ENCODE measurements at places on chromosomes 13 and 19. TPM values are rescaled to one million over a fixed set of nuclear protein-coding genes. Genes with fewer than 3 reads are reported as not detected.

Gene ZNF497
- 0.52 TPM for total RNA-seq

DNA sequence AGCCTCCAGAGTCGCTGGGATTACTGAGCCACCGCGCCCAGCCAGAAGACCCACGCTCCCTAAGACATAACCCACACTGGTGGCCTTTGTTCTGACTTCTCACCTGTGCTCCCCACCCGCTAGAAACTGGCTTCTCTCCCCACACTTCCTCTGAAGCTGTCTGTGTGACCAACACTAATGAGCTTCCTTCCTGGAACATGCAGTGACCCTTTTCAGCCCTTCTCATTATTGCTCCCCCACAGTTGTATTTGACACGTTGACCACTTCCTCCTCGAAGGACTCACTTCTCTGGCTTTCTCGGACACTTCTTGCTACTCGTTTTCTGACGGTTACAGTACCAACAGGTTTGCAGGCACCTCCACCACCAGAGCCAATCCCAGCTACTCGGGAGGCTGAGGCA lies 10.9 kb downstream of the NCR1 start:
- peaks cover 60% of the 10 kb centered on the region for H3K4me1 ChIP-seq
- peak; percentile 88 for DNase-seq
- no peaks in the 10 kb centered on the region for H3K36me3 ChIP-seq

DNA sequence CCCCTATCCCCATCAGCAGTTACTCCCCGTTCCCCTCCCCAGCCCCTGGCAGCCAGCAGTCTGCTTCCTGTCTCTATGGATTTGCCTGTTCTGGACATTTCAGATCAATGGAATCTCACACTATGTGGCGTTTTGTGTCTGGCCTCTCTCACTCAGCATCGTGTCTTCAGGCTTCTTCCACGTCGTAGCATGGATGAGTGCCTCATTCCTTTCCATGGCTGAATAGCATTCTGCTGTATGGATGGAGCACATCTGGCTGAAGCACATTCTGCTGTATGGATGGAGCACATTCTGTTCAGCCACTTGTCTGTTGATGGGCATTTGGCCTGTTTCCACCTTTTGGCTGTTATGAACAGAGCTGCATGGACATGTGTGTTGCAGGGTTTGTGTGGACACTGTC lies 29.5 kb downstream of the CRTC1 start:
- no peak overlapping the region for H3K4me3 ChIP-seq
- H3K36me3 ChIP-seq, result no peaks in the 10 kb centered on the region
- H3K27me3 ChIP-seq, result no peaks in the 10 kb centered on the region
- no peak for DNase-seq
- no peak overlapping the region for H3K27ac ChIP-seq

Gene EBI3
- 131 TPM for total RNA-seq

Gene GGN
- total RNA-seq, result not detected

GRCh38 chr19:4711211-4711610 lies 12.4 kb downstream of the DPP9 start:
- no peaks in the 10 kb centered on the region for H3K27me3 ChIP-seq
- H3K4me1 ChIP-seq, result peaks cover 21% of the 10 kb centered on the region
- peaks cover 8% of the 10 kb centered on the region for H3K36me3 ChIP-seq
- H3K4me3 ChIP-seq, result no peak overlapping the region
- peak overlapping the region; percentile 78 for H3K27ac ChIP-seq

DNA sequence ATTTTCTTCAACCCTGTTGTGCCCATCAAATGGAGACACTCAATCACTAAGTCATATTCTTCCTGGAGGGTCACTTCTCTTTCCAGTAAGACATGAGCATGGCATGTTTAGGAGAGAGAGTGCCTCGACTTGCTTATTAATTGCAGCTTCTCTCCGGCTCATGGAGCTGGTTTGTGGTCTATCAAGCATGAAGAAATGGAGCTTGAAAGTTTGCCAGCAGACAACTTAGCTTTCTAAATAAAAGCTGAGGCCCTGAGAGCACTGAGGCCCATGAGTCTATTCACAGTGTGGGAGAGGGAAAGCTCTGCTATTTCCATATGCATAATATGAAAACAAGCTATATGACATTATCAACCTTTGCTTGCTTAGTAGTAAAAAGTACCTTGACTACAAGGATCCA lies 378.5 kb downstream of the FGF9 start:
- H3K4me1 ChIP-seq, result peaks cover 22% of the 10 kb centered on the region
- peaks cover 14% of the 10 kb centered on the region for H3K27me3 ChIP-seq
- DNase-seq, result no peak
- H3K36me3 ChIP-seq, result no peaks in the 10 kb centered on the region

GRCh38 chr13:73368608-73369007 lies 309.8 kb downstream of the KLF5 start:
- H3K36me3 ChIP-seq, result no peaks in the 10 kb centered on the region
- H3K27ac ChIP-seq, result no peak overlapping the region
- H3K27me3 ChIP-seq, result no peaks in the 10 kb centered on the region
- H3K4me3 ChIP-seq, result no peak overlapping the region

Gene PPP2R1A
- total RNA-seq, result 241 TPM

Gene CAPN12
- 3.6 TPM for total RNA-seq

DNA sequence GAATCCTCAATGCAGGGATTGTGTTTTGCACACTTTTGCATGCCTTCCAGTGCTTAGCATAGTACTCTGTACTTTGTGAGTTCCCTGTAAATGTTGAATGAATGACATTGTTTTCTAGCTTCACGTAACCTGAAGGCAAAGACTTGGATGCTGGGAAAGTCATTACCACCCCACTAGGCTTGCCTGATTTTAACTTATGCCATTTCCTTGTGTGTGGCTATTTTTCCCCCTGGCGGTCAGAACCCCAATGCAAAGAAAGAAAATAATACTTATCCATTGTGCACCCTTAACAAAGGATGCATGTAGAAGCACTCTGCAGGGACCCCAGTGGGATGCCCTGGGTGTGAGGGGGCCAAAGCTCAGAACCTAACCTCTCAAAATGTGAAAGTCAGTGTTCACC lies 1.2 kb upstream of the ENOX1 start:
- peaks cover 27% of the 10 kb centered on the region for H3K27me3 ChIP-seq
- no peak for DNase-seq
- H3K36me3 ChIP-seq, result no peaks in the 10 kb centered on the region
- H3K4me1 ChIP-seq, result peaks cover 7% of the 10 kb centered on the region
- no peak overlapping the region for H3K27ac ChIP-seq

DNA sequence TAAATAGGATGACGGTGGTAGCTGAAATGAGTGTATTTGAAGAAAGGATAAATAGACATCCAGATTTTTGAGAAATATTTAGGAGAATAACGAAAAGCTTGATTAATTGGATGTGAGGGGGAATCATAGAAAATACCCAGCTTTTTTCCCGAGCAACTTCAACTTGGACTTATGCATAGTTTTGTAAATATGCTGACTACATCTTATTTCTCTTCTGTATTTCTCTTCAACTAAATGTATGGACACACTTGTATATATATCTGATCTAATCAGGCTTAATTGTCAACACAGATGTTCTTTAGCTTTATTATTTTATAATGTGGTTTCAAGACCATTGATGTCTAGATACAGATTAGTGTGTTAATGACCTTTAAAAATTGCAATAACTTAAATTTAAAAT lies 685.0 kb downstream of the SLITRK1 start:
- H3K27me3 ChIP-seq, result no peaks in the 10 kb centered on the region
- H3K36me3 ChIP-seq, result no peaks in the 10 kb centered on the region
- DNase-seq, result no peak
- H3K27ac ChIP-seq, result no peak overlapping the region

- H3K27me3 ChIP-seq, result no peaks in the 10 kb centered on the region
- no peaks in the 10 kb centered on the region for H3K36me3 ChIP-seq
- H3K4me3 ChIP-seq, result no peak overlapping the region
- no peak for DNase-seq
Observed at GRCh38 chr19:28582796-28583195, 630.2 kb downstream of the UQCRFS1 start.

GRCh38 chr13:35557475-35557874 lies 81.0 kb upstream of the MAB21L1 start:
- DNase-seq, result no peak
- H3K27ac ChIP-seq, result no peak overlapping the region
- no peak overlapping the region for H3K4me3 ChIP-seq
- H3K4me1 ChIP-seq, result no peaks in the 10 kb centered on the region
- H3K27me3 ChIP-seq, result no peaks in the 10 kb centered on the region

- no peak overlapping the region for H3K27ac ChIP-seq
- H3K4me1 ChIP-seq, result peaks cover 2% of the 10 kb centered on the region
- no peak overlapping the region for H3K4me3 ChIP-seq
- no peak for DNase-seq
- no peaks in the 10 kb centered on the region for H3K27me3 ChIP-seq
Observed at GRCh38 chr13:105177265-105177900, 1358.1 kb downstream of the EFNB2 start.

GRCh38 chr13:108915634-108916512 lies 286.5 kb downstream of the MYO16 start:
- H3K27ac ChIP-seq, result peak overlapping the region; percentile 48
- no peaks in the 10 kb centered on the region for H3K36me3 ChIP-seq
- H3K4me1 ChIP-seq, result peaks cover 23% of the 10 kb centered on the region
- peak; percentile 69 for DNase-seq

GRCh38 chr13:108225440-108225839 lies 7.2 kb downstream of the ABHD13 start:
- peak overlapping the region; percentile 19 for H3K4me3 ChIP-seq
- no peak overlapping the region for H3K27ac ChIP-seq
- H3K36me3 ChIP-seq, result no peaks in the 10 kb centered on the region
- DNase-seq, result no peak
- H3K27me3 ChIP-seq, result no peaks in the 10 kb centered on the region

GRCh38 chr19:56120371-56121179 lies 520 bp downstream of the ZNF787 start:
- no peaks in the 10 kb centered on the region for H3K27me3 ChIP-seq
- DNase-seq, result peak; percentile 92
- H3K4me3 ChIP-seq, result peak overlapping the region; percentile 89
- H3K4me1 ChIP-seq, result peaks cover 20% of the 10 kb centered on the region
- peak overlapping the region; percentile 91 for H3K27ac ChIP-seq

Gene YJEFN3
- total RNA-seq, result 14.9 TPM

Gene NR2F6
- total RNA-seq, result 12.2 TPM

Gene SHD
- not detected for total RNA-seq

- H3K36me3 ChIP-seq, result no peaks in the 10 kb centered on the region
- H3K27ac ChIP-seq, result no peak overlapping the region
- H3K27me3 ChIP-seq, result peaks cover 41% of the 10 kb centered on the region
- no peak overlapping the region for H3K4me3 ChIP-seq
- no peak for DNase-seq
Observed at GRCh38 chr19:51325161-51325976, 13.9 kb downstream of the IGLON5 start.

Gene KCNC3
- total RNA-seq, result 25.8 TPM

- no peak overlapping the region for H3K27ac ChIP-seq
- peaks cover 16% of the 10 kb centered on the region for H3K4me1 ChIP-seq
- DNase-seq, result no peak
- no peak overlapping the region for H3K4me3 ChIP-seq
- H3K27me3 ChIP-seq, result no peaks in the 10 kb centered on the region
Observed at GRCh38 chr19:34319230-34319585, 45.8 kb upstream of the GPI start.

- no peak for DNase-seq
- H3K27ac ChIP-seq, result no peak overlapping the region
Observed at GRCh38 chr13:70896136-70896535, 787.9 kb upstream of the KLHL1 start.

Gene GJB2
- total RNA-seq, result 0.17 TPM

Gene RYR1
- total RNA-seq, result 0.33 TPM

DNA sequence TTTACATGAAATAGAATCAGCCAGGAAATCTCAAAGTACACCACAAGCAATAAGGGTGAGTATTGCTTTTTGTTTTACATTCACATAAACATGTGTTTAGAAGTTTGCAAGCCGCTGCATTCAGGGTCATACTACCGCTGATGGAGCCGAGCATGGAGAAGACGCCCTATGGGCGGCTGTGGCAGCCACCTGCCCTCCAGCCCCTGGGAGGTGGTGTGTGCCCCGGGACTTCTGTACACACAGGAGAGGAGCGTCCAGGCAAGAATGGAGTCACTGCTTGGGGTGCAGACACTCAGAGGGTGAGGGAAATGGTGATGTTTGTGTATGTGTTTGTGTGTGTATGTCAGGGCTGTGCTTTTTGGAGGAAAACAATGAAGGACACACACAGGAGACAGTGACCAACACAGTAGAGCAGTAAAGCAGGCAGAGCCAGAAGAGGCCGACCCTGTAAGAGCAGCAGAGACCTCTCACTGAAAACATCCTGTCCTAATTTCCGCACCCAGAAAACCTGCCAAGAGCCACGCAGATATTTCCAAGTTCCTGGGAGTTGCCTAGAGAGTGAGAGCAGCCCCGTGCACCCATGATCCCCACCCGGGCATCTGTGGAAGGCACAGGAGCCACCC lies 108.1 kb upstream of the GJB6 start:
- H3K27me3 ChIP-seq, result peaks cover 5% of the 10 kb centered on the region
- H3K36me3 ChIP-seq, result no peaks in the 10 kb centered on the region
- no peak overlapping the region for H3K27ac ChIP-seq
- no peak overlapping the region for H3K4me3 ChIP-seq
- H3K4me1 ChIP-seq, result peaks cover 15% of the 10 kb centered on the region

GRCh38 chr13:113838711-113839201 lies 25.1 kb downstream of the GAS6 start:
- H3K27ac ChIP-seq, result no peak overlapping the region
- peaks cover 18% of the 10 kb centered on the region for H3K4me1 ChIP-seq
- H3K36me3 ChIP-seq, result no peaks in the 10 kb centered on the region
- H3K27me3 ChIP-seq, result no peaks in the 10 kb centered on the region

- H3K4me3 ChIP-seq, result peak overlapping the region; percentile 79
- peak overlapping the region; percentile 98 for H3K27ac ChIP-seq
- H3K27me3 ChIP-seq, result no peaks in the 10 kb centered on the region
- peaks cover 80% of the 10 kb centered on the region for H3K4me1 ChIP-seq
- peaks cover 46% of the 10 kb centered on the region for H3K36me3 ChIP-seq
- peak; percentile 74 for DNase-seq
Observed at GRCh38 chr19:41298348-41298964, 11.5 kb upstream of the CCDC97 start.

DNA sequence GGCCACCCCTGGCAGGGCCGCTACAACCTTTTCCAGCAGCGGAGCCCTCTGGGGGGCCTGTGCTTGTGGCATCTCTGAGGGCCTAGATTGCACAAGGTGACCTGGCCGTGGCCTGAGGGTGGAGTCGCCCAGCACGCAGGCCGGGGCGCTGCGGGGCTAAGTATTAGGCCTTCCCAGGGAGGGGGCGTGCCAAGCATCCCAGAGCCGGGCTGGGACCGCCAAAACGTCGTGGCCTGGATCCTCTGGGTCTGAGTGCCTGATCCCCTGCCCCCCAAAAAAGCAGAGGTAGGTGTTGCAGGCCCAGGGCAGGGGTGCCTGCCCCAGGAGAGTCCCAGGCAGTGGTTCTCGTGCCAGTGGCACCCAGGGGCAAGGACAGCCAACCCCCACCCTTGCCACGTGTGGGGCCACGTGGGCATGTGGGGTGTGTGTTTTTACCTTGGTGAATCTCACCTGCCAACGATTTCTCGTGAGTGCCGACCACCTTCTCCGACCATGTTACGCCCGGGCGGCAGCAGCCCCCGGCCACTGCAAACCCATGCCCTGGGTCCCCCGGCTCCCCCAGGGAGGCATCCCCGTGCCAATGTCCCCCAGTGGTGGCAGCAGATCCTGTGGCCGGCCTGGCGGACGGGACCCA lies 12.6 kb upstream of the GNA15 start:
- no peak for DNase-seq
- no peaks in the 10 kb centered on the region for H3K36me3 ChIP-seq
- H3K27me3 ChIP-seq, result no peaks in the 10 kb centered on the region
- H3K27ac ChIP-seq, result no peak overlapping the region

DNA sequence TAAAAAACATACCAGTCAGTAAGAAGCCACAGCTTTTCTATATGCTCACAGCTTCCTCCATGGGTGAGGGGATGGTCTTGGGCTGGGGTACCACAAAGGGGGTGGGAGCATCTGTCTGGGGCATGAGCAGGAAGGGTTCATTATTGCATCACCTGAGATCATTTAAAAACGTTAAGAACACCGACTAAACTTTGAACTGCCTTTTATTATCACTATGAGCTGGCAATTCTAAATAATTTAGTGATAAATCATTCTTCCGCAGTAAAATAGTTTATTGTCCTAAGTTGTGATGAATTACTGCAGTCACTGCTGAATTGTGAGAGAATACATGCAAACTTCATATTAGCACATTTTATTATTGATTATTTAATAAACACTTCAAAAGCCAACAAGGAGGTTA lies 71.6 kb downstream of the KL start:
- H3K4me3 ChIP-seq, result no peak overlapping the region

All from natural killer cell treated with Interleukin-12 subunit alpha and Interleukin-12 subunit beta and Interleukin-15 and Interleukin-18, amount 100 ng/mL, for 72 hours (primary cell).